ENCODE measurements at places on chromosomes 16 and 17.

GRCh38 chr17:6365200-6365943 lies 69.5 kb downstream of the AIPL1 start:
- DNase-seq = no peak

DNA sequence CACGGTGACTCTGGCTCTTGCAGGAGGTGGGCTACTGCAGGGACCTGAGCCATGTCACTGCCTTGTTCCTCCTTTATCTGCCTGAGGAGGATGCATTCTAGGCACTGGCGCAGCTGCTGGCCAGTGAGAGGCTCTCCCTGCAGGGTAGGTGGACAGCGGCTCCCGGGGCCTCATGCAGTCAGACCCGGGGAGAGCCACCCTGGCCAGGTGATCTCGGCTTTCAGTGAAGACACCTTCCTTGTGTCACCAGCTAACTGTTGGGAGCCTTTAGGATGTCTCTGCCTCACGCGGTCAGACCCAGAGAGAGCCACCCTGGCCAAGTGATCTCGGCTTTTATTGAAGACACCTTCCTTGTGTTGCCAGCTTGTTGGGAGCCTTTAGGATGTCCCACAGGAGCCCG lies 31.7 kb upstream of the KSR1 start:
- DNase-seq = no peak

DNA sequence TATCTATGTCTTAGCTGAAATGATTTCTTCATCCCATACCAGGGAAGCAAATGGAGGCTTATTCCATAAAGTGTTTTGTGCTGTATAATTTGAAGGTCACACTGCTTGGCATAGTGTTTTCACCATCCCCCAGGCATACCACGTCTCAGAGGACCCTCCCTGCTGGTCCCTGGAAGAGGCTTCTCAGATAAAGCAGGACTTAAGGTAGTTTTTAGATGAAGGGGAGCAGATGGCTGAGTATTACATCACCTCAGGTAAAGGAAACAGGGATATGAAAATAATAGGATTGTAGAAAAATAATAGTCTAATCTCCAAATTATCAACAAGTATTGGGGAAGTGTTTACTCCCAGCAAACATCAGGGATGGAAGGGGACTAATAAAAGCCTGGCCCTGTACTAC lies 7.3 kb upstream of the SMG1 start:
- DNase-seq = no peak

DNA sequence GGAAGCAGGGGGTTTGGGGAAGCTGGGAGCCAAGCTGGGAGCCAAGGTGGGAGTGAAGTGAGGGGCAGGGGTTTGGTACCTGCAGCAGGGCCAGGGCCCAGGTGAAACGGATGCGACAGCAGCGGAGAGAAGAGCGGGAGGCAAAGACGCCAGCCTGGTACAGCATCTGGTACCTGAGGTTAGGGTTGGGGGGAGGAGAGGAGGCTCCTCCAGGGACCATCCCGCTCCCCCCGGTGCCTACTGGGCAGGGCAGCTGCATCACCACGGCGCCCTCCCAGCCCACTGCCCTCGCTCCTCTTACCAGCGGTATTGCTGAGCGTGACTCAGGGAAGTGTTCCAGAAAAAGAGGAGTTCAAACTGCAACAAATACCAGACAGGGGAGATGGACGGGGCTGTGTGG lies 9.8 kb downstream of the CLN3 start:
- DNase-seq = no peak

DNA sequence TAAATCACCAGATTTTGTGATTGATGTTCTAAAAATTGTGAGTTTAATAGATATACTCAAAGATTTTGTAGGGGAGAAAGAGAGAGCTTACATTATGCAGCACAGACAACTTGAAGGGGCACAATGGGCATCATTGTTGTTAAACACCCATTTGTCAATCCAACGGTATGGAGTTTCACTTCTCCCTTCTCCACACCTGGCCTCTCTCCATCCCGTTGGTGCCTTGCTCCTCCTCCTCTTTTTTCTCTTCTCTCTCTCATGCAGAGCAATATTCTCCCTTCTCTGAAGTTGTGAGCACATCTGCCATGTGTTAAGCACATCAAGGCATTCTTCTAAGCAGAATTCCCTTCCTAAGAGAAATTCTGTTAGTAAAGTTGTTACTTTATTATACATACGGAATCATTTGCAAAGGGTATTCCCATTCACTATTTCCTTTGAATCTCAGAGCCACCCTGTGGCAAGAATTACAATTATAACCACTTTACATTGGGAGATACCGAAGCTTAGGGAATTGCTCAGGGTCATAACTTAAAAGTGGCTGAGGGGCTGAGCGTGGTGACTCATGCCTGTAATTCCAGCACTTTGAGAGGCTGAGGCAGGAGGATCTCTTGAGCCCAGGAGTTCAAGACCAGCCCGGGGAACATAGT lies 40.5 kb upstream of the SKAP1 start:
- DNase-seq = no peak

Measured in NT2/D1 (cell line).